ENCODE measurements at places on chromosomes 3 and 15.
A peak's percentile ranks its signal among the peaks of the same experiment; 100 is the strongest.

DNA sequence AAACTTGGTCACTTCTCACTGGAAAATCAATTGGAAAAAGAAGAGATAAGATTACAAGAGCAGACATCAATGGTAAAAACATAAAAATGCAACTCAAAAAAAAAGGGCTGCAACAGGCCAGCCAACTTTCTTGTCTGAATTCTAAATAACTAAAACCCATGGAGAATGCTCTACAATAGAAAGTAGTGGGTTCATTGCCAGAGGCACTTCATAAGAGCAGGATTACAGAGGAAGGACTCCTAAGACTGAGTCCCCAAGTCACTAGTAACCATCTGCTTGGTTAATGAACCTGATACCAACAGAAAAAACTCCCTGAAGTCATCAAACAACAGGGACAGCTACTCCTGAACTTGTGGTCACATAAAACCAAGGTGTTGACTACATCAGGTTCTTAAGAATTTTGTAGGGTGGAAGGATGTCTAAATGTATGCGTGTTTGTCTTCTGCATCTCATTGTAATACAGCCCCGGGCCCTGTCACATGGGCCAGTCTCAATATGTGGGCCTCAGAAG, 148.6 kb downstream of the IMPG2 start:
- no peak for DNase-seq

DNA sequence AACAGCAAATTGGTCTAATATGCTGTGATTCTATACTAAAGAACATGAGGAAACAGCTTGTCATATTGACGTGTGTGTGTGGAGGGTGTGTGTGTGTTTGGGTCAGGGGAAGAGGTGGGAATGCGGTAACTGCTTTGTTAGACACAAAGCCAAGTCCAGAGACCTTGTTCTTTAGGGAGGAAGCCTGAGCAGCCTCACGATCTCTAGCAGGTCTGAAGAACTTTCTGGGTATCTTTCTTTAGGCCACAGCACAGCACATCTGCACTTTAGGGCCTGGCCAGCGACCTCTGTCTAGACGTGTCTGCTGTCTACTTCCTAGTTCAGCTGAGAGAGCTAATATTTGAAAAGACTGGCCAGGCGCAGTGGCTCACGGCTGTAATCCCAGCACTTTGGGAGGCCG, 220.0 kb upstream of the TPRG1 start:
- DNase-seq, result no peak

DNA sequence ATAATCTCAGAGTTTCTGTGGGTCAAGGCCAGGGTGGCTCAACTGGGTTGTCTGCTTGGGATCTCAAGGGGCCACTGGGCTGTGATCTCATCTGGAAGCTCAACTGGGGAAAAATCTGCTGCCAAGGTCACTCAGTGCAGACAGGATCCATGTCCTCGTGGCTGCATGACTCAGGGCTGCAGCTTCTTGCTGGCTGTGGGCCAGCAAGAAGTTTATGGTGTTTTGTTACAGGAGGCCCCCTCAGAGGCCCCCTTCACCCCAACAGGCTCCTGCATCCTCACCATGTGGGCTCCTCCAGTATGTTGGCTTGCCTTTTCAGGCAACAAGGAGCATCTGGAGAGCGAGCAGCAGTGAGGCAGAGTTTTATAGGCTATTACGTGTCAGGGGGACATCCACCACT, 14.6 kb downstream of the OCA2 start:
- no peak for DNase-seq

GRCh38 chr3:110504901-110505300, 566.7 kb upstream of the NECTIN3 start:
- DNase-seq, result no peak

GRCh38 chr15:74620636-74621545, 5.3 kb downstream of the CLK3 start:
- peak; percentile 78 for DNase-seq

DNA sequence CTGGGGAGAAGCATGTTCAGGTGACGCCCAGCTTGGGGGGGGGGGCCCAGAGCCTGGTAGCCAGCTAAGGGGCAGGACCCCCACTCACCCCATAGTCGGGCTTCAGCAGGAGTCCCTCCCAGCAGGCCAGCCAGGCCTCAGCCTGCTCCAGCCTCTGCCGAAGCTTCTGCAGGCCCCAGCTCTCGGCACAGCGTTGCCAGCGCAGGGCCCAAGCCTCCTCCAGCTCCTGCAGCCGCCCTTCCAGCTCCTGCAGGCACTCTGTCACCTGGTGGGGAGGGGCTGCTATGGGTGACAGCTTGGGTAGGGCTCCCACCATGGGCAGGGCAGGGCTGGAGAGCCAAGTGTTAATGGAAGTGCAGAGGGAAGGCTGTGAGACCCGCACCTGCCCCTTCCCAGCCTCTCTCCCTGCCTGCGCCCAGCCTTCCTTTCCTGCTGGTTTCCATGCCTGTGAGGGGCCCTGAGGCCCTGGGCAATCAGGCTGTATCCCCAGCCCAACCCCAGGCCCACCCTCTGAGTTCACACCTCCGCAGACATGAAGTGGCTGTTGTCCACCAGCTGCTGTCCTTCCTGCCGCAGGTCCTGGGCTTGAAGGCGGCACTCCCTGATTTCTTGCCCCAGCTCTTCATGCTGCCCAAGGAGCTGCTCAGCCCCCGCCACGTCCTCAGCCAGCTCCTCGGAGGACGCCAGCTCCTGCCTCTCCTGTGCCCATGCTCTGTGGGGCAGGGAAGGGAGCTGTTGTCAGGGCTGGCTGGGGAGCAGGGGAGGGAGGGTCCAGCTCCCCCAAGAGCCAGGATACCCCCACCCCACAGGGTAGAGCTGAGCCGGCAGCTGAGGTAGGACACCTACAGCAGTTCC, 14.3 kb downstream of the PLA2G4B start:
- no peak for DNase-seq

DNA sequence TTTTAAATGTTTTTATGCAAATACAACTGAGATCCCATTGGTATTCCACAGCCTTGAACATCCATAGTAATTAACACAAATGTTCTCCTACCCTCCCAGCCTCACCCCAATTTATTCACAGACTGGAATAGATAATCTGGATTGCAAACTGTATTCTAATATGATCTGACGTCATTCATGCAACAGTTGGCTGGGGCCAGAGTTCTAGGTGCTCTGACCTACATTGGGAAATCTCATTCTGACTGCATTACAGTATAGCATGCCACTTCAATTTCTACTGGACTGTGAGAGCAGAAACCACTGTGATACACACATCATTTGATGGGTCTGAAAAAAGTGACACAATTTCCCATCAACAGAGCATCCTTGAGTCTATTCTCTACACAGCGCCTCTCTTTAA, 403.1 kb downstream of the MAGI1 start:
- no peak for DNase-seq

DNA sequence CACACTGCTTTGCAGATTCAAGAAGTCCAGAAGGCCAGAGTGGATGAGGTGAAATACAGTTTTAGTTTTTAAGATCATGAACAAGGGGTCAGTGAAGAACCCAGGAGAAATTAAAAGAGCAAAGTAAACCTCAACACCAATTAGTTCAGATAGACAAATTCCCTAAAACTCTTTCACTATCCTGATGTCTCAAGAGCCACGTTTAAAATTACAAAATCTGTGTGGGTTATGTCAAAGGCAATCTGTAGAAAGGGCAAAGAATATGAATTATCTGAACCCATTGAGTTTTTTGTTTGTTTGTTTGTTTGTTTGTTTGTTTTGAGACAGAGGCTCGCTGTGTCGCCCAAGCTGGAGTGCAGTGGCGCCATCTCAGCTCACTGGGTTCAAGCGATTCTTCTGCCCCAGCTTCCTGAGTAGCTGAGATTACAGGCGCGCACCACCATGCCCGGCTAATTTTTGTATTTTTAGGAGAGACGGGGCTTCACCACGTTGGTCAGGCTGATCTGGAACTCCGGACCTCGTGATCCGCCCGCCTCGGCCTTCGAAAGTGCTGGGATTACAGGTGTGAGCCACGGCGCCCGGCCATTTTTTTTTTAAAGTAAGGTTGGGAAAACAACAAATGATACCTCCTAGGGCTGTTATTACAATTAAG, 32.1 kb upstream of the ST3GAL6 start:
- no peak for DNase-seq

GRCh38 chr3:40864915-40865314, 334.4 kb upstream of the CTNNB1 start:
- DNase-seq, result no peak

DNA sequence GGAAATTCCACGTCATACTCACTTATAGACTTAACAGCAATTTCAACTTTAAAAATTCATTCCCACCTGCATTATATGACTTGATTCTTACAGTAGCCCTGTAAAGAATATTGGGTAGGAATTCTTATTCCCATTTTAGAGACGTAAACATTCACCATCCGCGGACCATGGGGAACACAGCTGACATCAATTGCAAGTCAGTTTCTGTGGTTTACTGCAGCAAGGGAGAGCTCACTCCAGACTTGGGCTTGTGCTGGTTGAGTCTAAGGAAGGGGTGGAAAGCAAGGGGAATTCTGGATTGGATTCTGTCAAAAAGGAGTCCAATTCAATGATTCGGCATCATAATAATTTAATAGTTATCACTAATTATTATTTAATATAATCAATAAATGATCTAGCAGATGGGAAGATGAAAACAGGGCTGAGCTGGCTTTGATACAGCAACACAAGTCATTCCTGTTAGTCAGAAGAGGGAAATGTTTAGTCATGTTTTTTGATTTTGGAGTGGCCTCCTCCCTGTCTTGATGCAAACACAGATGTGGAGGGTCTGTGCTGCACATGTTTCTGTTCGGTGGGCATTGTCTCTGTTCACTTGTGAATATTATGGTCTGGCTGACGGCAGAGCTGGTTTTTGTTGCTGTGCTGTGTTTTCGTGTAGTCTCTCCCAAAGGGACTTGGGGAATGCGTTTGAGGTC, 9.7 kb downstream of the LIPC start:
- no peak for DNase-seq

DNA sequence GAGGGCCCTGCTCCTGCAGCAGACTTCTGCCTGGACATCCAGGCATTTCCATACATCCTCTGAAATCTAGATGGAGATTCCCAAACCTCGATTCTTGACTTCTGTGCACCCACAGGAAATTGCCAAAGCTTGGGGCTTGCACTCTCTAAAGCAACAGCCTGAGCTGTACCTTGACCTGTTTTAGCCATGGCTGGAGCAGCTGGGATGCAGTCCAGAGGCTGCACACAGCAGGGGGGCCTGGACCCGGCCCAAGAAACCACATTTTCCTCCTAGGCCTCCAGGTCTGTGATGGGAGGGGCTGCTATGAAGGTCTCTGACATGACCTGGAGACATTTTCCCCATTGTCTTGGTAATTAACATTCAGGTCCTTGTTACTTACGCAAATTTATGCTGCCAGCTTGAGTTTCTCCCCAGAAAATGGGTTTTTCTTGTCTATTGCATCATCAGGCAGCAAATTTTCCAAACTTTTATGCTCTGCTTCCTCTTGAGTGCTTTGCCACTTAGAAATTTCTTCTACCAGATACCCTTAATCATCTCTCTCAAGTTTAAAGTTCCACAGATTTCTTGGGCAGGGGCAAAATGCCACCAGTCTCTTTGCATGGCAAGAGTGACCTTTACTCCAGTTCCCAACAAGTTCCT, 11.8 kb upstream of the MYO5A start:
- DNase-seq, result no peak

DNA sequence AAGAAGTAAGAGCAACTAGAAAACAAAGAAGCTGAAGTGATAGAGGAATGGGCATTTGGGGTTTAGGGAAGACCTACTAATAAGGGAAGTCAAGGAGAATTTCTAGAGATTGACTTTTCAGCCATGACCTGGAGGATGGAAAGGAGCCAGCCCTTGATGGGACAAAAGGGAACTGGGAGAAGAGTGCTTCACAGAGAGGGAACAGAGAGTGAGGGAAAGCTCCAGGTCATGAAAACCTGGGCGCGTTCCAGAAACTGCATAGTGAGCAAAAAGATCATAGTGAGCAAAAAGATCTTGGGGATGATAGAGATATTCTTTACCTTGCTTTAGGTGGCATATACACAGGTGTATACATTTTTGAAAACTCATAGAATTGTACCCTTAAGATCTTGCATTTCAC, 143.1 kb upstream of the NUDT16 start:
- DNase-seq, result no peak

GRCh38 chr3:157573281-157573680, 70.1 kb upstream of the VEPH1 start:
- DNase-seq, result no peak

DNA sequence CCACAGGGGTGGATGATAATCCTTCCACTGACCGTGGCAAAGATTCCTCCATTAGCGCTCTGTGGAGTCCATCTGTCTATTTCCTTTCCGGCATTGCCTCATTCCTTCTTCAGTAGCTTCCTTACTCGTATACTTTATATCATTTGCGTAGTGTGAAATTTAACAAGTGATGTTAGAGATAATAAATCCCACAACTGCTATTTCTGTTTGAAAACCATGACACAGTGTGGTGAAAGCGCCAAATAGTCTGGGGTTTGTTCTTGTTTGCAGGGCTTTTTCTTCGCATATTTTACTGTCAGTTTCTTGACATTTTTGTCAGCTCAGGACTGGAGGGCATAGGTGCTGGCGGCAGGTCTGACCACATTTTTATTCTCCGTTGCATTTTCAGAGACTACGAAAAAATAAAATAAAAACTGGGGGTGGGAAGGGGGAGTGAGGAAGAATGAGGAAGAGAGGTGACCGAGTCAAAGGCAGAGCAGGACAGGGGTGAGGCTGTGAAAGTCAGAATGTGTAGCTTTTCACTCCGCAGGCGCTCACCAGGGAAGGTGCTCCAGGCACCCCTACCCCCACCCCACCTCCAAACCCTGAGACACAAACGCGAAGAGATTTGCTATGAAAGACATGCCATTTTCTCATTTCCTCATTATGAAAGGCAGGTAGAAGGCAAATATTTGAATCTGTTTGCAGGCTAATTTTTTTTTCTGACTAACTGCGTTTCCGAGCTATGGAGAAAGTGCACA, 965.0 kb downstream of the MCTP2 start:
- no peak for DNase-seq

DNA sequence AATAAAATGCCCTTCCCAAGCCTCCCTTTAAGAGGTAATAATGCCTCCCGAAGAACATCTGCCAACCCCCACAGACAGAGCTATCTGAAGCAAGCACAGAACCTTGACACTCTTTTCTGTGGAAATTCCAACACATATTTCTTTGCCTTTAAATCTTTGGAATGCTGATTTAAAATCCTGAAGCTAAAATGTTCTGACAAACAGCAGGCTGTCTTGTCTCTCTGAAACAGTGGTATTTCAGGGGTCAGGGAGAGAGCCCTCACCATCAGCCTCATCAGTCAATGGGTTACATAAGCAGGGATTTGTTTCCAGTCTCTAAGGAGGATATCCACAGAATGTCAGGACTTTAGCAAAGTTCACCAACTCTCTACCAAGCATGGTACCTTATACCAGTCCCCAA, 27.8 kb upstream of the ARHGEF3 start:
- DNase-seq, result no peak

- DNase-seq, result no peak
Observed at GRCh38 chr3:182238126-182238525, 526.4 kb downstream of the SOX2 start.

- DNase-seq, result no peak
Observed at GRCh38 chr3:151230646-151231045, 27.6 kb upstream of the GPR171 start.
